ENCODE measurements at places on chromosomes 16 and 17.
A peak's percentile ranks its signal among the peaks of the same experiment; 100 is the strongest.

- DNase-seq: no peak
Measured at GRCh38 chr17:14701886-14702285, 401.0 kb downstream of the HS3ST3B1 start.

- peak; percentile 33 for DNase-seq
Measured at GRCh38 chr17:10295728-10296343, 77.0 kb downstream of the MYH13 start.

DNA sequence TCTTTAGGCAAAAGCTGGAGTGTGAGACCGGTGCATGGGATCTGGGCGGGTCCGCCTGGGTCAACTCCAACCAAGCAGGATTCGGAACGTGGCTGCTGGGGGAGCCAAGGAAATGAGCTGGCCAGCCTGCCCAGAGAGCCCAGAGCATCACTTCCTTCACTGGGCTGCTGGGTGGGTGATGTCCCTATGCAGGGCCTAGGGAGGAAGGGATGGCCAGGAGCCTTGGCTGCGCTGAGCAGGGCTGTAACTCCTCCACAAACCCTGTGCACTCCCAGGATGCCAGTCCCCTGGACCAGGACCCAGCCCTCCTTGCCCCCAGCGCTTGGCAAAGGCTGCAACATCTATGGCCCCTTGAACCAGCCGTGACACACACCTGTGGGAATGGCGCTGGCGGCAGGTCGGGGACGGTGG, 138.4 kb downstream of the RAB11FIP4 start:
- no peak for DNase-seq

GRCh38 chr17:78053777-78054468, 74.6 kb downstream of the TMC6 start:
- DNase-seq: no peak

- peak; percentile 64 for DNase-seq
Measured at GRCh38 chr16:89909777-89910716, 8.6 kb upstream of the MC1R start.

- no peak for DNase-seq
Measured at GRCh38 chr16:72286936-72287620, 115.1 kb upstream of the PMFBP1 start.

- DNase-seq: peak; percentile 18
Measured at GRCh38 chr16:86199182-86199581, 300.2 kb downstream of the IRF8 start.

- DNase-seq: peak; percentile 27
Measured at GRCh38 chr17:1188812-1189504, 9.2 kb upstream of the ABR start.

- peak; percentile 38 for DNase-seq
Measured at GRCh38 chr17:6639586-6640535, 650 bp downstream of the KIAA0753 start.

DNA sequence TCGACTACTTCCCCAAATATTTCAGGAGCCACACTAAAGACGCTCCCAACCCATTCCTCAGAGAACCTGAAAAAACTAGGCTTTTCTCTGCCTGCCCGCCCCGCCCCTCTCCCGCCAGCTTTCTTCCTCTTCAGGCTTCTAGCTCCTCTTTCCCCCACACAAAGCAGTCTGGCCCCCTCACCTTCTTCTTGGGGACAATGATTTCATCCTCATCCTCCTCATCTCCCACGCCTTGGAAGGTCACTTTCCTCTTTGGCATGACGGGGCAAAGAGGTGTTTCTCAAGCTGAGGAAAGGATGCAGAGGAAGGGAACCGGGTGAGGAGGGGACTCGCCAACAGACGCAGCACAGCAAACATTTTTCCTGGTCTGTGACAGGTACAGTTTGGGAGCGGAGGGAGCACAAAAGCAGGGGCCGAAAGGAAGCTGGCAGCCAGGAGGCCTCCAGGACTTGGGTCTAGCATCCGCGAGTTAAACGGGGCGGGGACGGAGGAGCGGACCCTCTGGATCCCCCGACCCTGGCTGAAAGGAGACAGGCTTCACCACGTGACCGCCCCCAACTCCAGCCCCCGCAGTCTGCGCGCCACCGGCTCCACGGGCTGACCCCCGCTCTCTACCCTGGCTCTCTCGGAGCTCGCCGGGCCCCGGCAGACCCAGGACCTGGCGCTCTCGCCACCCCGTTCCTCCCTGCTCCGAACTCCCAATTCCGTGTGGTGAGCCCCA, 525 bp downstream of the CD2BP2 start:
- DNase-seq: peak; percentile 16

- peak; percentile 66 for DNase-seq
Measured at GRCh38 chr17:57988301-57989250, 522 bp upstream of the VEZF1 start.

GRCh38 chr17:42334677-42335076, 46.4 kb downstream of the STAT5A start:
- no peak for DNase-seq

GRCh38 chr17:10585529-10585928, 36.1 kb upstream of the MYH2 start:
- no peak for DNase-seq

- no peak for DNase-seq
Measured at GRCh38 chr16:84246679-84247077, 6.9 kb upstream of the KCNG4 start.

- DNase-seq: no peak
Measured at GRCh38 chr17:8822401-8823035, 23.4 kb upstream of the MFSD6L start.

GRCh38 chr17:4879601-4880000, 19.7 kb upstream of the C17orf107 start:
- no peak for DNase-seq

- DNase-seq: no peak
Measured at GRCh38 chr17:63446753-63447470, 806 bp upstream of the CYB561 start.

GRCh38 chr16:70679671-70680494, 6.0 kb downstream of the MTSS2 start:
- no peak for DNase-seq

GRCh38 chr17:2416010-2416734, 15.3 kb upstream of the MNT start:
- DNase-seq: peak; percentile 86

GRCh38 chr17:7548585-7549400, at the start of gene TNFSF12:
TNFSF12 (plus strand) TSS chr17:7549058; CDS start chr17:7549154, 96 bp downstream.
- peak; percentile 7 for DNase-seq

GRCh38 chr16:13041646-13042290, 140.4 kb downstream of the SHISA9 start:
- DNase-seq: no peak

DNA sequence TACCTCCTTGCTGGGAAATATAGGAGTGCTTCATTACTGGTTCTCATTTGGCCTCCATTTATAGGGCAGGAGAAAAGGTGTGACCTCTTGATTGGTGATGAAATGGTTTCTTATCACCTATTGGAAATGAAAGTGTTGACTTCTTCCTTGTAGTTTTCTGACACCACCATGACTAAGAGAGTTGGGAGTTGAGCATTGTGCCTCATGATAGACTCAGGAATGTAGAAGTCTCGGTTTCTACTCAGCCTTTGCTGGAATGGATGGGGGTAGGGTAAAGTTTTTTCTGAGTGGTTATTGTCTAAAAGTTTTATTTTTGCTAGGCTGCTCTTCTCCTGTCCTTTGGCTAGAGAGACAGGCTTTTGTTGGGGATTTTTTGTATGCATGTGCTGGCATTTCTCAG, 117.4 kb downstream of the PHKB start:
- peak; percentile 4 for DNase-seq

DNA sequence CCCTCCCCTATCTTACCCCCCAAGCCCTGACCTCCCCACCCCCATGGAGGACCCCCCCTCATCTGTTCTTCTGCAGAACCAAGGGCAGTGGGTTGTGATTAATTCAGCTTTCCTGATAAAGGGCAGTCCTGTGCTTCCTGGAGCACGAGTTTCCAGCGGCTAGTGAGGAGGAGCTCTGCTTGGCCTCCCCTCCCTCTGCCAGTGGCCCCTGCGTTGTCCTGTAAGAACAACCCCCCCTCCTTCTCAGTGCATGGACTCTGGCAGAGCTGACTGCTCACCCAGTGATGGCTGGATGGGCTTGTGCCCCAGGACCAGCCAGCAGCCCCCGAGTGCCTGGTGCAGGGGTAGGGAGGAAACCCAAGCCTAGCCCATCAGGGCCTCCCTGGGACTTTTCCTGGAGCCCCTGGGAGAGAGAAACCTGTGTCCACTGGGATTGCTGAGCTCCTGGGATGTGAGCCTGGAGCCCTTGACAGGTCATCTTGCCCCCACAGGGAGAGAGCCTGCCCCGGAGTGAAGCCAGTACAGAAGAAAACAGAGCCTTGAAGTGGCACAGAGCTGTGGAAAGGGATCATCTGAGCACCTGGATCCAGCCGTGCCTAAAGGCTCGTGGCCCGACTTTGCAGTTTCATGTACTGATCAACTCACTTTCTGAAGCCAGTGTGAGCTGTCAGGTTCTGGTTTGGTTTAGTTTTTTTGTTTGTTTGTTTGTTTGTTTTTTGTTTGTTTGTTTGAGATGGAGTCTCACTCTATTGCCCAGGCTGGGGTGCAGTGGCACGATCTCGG, 26.5 kb downstream of the MMP15 start:
- DNase-seq: no peak

GRCh38 chr16:2990891-2991290, 10.6 kb upstream of the PKMYT1 start:
- DNase-seq: no peak

GRCh38 chr16:6019490-6019991, 921.9 kb upstream of the EEF2KMT start:
- DNase-seq: no peak

GRCh38 chr16:85361441-85362118, 249.3 kb upstream of the CIBAR2 start:
- no peak for DNase-seq

GRCh38 chr17:80110927-80111701, 9.7 kb downstream of the GAA start:
- no peak for DNase-seq

DNA sequence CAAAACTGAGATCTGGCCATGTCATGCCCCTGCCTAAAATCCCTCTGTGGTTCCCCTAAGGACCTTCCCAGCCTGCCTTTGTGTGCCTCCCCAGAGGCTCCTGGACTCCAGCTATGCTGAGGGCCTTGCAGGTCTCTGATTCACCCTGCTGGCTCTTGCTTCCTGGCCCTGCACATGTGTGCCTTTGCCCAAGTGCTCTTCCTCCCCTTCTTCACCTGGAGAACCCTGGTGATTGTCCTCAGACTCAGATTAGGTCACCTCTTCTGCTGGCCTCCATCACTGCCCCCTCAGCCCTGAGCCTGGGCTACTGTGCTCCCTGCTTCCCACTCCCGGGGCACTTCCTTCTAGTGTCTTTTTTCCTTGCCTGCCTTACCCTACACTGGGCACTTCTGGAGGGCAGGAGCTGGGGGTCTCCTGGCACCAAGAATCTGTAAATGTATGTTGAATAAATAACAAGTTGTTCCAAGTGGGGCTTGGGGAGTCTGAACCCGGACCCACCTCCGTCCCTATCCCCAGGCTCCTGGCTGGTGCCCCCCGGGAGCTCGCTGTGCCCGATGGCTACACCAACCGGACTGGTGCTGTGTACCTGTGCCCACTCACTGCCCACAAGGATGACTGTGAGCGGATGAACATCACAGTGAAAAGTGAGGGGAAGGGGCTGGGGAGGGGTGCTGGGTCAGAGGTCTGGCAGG, 7.8 kb downstream of the ITGA3 start:
- DNase-seq: peak; percentile 52

DNA sequence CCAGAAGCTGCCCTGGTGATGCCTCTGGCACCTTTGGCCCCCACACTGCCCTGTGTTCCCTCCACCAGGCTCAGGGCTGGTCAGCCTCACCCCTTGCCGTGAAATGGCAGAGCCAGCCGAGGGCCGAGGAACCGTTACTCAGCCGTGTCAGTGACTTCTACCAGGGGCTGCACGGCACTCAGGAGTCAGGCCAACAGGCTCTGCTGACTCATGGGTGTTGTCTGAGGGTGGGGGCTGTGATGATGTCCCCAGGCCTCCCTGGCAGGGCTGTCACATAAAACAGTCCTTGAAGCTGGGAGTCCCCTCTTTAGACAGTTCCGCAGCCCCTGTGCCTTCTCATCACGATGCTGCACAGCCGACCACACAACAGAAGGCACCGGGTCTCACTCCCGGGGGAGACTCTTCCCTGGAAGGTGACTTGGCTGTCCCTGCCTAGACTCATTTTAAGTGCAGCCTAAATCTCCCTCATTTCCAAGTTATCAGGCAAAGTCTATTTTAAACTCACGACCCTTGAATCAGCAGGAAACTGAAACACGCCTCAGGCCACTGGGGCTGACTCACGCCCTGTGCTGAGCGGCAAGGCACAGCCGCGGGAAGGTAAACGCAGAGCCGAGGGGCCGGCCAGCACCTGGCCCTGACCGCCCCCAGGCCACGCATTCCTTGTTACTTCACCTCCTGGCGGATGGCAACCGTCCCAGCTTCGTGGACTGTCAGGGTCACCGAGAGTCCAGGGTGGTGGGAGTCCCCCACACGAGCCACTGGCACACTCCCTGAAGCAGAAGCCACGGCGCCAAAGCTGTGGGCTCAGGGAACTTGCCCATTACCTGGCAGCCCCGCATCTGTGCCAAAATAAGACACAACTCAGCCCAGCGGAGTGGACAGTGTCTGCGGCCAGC, 102.6 kb downstream of the ZNF778 start:
- peak; percentile 85 for DNase-seq

GRCh38 chr16:49757559-49758069, 98.3 kb downstream of the ZNF423 start:
- no peak for DNase-seq

- no peak for DNase-seq
Measured at GRCh38 chr17:31439716-31440115, 48.2 kb downstream of the RAB11FIP4 start.

- DNase-seq: no peak
Measured at GRCh38 chr17:76881966-76882365, 13.8 kb downstream of the MGAT5B start.

- peak; percentile 16 for DNase-seq
Measured at GRCh38 chr16:2584729-2585650, 47.2 kb downstream of the PDPK1 start.

GRCh38 chr16:87647431-87648185, 45.3 kb downstream of the JPH3 start:
- no peak for DNase-seq

- DNase-seq: peak; percentile 84
Measured at GRCh38 chr17:50903604-50904517, 37.7 kb upstream of the TOB1 start.

- DNase-seq: peak; percentile 88
Measured at GRCh38 chr17:75633486-75634375, 497 bp downstream of the SMIM5 start.

GRCh38 chr17:13197586-13197985, 179.8 kb upstream of the ELAC2 start:
- no peak for DNase-seq

DNA sequence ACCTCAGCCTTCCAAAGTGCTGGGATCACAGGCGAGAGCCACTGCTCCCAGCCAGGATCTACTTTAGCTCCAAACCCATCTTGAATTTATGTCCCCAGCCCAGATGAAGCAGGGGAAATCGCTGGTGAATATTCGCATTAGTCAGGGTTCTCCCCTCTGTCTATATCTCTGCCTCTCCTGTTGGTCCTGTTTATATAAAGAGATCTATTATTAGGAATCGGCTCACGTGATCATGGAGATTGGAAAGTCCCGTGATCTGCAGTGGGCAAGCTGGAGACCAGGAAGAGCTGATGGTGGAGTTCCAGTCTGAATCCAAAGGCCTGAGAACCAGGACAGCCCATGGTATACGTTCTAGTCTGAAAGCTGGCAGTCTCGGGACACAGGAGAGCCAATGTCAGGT, 382.8 kb downstream of the SEC14L1 start:
- no peak for DNase-seq

GRCh38 chr16:52929478-52930400, 123.0 kb downstream of the CHD9NB start:
- no peak for DNase-seq

Data from IMR-90 (cell line).